ENCODE measurements at places on chromosomes 6 and 20.

GRCh38 chr20:4545526-4545925, 176.2 kb upstream of the PRND start:
- DNase-seq = no peak

GRCh38 chr6:76397966-76398365, 325.5 kb upstream of the IMPG1 start:
- DNase-seq = no peak

DNA sequence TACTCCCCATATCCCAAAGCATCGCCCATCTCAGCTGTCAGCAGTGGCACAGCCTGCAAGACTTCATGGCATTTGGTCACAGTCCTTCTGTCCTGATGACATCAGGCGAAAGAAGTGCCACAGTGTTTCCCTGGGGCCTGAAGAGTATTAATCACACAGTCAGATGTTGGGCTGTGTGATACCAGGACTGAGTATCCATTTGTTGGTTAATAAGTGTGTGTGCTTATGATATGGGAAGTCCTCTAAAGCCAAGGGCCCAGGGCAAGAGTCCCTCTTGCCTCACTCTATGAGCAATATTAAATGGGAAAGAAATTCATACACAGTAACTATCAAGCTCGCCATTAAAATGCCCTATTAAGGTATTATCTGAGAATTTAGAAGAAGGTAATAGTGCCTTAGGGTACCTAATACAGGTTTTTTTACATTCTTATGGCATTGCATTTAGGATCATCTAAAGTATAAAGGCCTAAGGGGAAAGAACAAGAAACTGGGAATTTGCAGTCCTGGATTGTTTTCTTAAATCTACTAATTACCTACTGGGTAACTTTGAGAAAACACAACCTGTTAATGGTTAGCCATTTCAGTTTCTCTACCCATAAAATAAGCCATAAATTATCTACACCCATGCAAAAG, 204.1 kb upstream of the PREP start:
- DNase-seq = no peak

GRCh38 chr20:63174309-63175037, 41.5 kb downstream of the YTHDF1 start:
- no peak for DNase-seq

GRCh38 chr6:56691814-56692213, 49.1 kb upstream of the DST start:
- no peak for DNase-seq

DNA sequence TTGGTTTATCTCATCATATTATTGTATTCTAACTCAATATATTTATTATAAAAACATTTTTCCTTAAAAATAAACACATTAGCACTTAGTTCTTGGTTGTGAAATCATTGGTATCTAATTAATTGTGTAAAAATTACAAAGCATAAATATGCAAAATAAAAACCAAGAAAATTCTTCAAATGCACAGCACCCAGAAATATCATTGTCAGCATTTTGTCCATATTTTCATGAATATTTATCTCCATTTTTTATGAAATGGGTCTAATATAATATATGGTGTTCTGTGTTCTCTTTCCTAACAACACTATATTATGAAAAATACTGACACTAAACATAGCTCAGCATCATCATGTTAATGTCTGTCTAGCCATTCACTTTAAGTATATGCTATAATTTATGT, 877.8 kb upstream of the MAP3K7 start:
- no peak for DNase-seq

GRCh38 chr6:30725713-30726505, 5.8 kb downstream of the TUBB start:
- DNase-seq = no peak

- DNase-seq = peak; percentile 27
Observed at GRCh38 chr20:36717657-36718056, 28.2 kb downstream of the NDRG3 start.

GRCh38 chr6:44333942-44334341, 8.5 kb upstream of the SPATS1 start:
- no peak for DNase-seq
